ENCODE measurements at places on chromosomes 5 and 9. TPM values are rescaled to one million over a fixed set of nuclear protein-coding genes. Genes with fewer than 3 reads are reported as not detected.

GRCh38 chr5:13188371-13188770 is 756.1 kb downstream of the DNAH5 start:
- no peak for DNase-seq

DNA sequence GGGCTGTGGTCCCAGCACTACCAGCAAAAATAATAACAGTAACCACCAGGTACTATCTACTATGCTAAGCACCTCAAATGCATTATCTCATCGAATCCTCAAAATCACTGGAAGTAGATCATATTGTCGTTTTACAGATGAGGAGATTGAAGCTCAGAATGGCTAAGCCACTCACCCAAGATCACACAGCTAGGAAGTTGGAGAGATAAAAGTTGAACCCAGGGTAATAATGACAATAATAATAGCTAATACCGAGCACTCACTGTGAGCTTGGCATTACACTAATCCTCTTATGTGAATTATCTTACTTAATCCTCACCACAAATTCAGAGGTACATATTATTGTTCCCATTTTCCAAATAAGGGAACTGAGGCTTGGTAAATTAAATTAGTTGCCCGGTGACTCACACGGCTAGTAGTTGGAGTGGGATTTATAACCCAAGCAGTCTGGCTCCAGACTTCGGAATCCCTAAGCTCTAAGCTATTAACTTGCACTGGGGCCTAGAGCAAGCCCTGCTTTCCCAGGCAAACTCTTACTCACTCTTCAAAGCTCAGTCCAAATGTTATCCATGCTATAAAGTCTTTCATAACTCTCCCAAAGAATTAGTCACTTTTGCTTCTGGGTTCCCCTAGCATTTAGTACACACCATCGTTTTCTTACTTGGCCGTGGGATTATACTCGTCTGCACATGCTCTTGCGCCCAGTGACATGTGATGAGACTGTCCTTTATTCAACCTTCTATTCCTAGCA is 3.8 kb downstream of the ARSI start:
- no peak for DNase-seq

- no peak for DNase-seq
Measured at GRCh38 chr5:103475629-103476240, 86.9 kb downstream of the NUDT12 start.

Gene PCDHA9
- not detected for total RNA-seq

Gene SLC6A3
- not detected for total RNA-seq

GRCh38 chr9:78171651-78172050 is 64.2 kb upstream of the CEP78 start:
- DNase-seq: no peak

GRCh38 chr5:95284572-95285408 is at the start of gene MCTP1:
TSS of gene MCTP1 (minus strand) at chr5:95285094.
- DNase-seq: no peak

All from lower leg skin (tissue), 4 donors.